ENCODE measurements at places on chromosomes 3 and 15.

GRCh38 chr3:142498397-142499180, 50.8 kb upstream of the XRN1 start:
- no peak for DNase-seq

DNA sequence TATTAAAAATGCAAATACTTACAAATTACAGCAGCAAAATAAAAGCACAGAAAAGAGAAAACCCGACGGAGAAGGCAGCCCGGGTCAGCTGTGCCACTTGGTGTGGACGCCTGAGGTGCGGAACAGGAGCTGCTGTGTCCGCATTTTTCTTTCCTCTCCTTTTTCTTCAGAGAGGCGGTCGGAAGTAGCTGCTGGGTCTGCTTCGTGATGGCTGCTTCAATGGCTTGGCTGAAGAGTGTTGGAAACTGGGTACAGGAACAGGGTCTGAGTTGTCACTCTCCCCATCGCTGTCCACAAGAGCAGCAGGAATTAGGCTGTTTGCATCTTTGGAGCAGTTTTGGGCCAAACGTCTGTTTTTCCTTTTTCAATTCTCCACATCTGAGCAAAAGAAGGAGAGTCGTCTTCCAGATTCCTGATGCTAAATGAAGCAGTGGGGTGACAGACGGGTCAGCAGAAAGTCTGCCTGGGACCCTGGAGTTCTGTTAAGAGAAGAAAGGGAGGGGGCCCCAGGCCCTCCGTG, 53.5 kb upstream of the ARL8B start:
- no peak for DNase-seq

DNA sequence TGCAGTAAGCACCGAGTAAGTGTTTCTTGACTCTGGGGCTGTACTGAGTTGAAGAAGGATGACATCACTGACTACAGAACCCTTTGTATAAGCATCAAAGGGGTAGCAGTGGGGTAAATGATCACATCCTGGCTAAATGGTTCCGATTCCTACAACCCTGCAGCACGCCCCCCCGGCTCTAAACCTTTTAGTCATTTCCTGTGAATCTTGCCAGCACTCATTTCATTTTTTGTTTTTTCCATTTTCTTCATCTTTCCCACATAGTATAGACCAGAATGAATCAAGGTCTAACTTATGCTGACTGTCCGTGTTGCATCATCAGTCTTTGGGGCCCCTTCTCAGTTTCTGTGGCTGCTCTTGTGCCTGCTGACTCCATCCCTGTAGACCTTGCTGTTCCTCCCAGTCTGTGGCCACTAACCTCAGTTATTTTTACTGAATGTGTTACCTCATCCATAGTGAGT, 383.1 kb upstream of the TPRG1 start:
- DNase-seq, result no peak

DNA sequence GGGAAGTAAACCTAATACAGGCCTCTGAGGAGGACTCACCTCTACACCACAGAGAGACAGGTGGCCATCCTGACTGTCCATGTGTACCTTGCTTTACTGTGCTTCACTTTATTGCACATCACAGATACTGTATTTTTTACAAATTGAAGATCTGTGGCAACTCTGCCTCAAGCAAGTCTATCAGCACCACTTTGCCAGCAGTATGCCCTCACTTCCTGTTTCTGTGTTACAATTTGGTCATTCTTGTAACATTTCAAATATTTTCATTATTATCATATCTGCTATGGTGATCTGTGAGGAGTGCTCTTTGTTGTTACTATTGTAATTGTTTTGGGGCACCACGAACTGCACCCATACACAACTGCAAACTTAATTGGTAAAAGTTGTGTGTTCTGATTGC, 78.0 kb downstream of the BBX start:
- DNase-seq, result no peak

GRCh38 chr15:31338318-31338878, 11.8 kb downstream of the KLF13 start:
- DNase-seq, result no peak
